ENCODE measurements at places on chromosomes 11 and 22.

GRCh38 chr11:1484695-1485503 is 1.7 kb downstream of the MOB2 start:
- no peak for DNase-seq

GRCh38 chr11:57800444-57801182 is 39.0 kb downstream of the CTNND1 start:
- no peak for DNase-seq

- DNase-seq = no peak
Measured at GRCh38 chr11:19648321-19648720, 64.3 kb upstream of the NAV2 start.

DNA sequence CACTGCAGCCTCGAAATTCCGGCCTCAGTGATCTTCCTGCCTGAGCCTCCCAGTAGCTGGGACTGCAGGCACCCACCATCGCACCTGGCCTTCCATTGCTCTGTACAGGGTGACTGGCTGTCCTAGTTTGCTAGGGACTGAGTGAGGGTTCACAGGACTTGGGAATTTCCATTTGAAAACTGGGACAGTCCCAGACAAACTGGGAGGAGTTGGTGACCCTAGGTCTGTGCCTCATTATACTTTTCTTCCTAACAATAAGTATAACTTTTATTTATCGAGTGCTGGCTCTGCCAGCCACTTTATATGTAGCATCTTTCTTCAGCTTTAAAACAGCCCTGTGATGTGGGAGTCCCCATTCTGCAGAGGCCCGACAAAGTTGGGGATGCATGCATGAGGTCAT is 25.5 kb downstream of the TCP11L1 start:
- DNase-seq = no peak
